ENCODE measurements at places on chromosomes 6 and 20.

GRCh38 chr6:36850021-36850420 is 10.8 kb upstream of the CPNE5 start:
- no peak for DNase-seq

GRCh38 chr20:32621071-32621890 is 36.1 kb upstream of the NOL4L start:
- no peak for DNase-seq

DNA sequence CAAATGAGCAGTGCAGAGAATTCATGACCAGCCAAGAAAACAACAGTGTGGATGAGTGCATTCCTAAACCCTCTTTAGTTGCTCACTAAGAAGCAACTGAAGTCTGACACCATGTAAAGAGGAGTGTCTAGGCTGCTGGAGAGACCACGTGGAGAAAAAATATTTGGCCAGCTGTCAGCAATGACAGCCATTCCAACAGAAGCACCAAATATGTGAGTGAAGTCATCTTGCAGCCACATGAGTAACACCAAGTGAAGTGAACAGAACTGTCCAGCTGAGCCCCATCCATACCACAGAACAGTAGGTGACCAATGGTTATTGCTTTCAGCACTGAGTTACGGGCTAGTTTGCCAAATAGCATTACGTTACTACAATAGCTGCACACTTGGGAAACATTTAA is 89.4 kb downstream of the TBXT start:
- peak; percentile 17 for DNase-seq

DNA sequence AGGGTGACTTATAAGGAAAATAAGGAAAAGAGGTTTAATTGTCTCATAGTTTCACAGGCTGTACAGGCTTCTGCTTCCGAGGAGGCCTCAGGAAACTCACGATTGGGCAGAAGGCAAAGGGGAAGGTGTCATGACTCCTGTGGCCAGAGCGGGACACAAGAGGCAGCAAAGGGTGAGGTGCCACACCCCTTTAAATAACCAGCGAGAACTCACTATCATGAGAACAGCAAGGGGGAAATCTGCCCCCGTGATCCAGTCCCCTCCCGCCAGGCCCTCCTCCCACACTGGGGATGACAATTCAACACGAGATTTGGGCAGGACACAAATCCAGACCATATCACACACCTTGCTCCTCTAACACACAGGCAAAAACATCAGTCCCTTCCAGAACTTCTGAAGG is 254.0 kb downstream of the DLL1 start:
- DNase-seq, result no peak

- no peak for DNase-seq
Observed at GRCh38 chr6:74939151-74939708, 266.6 kb downstream of the COL12A1 start.

- no peak for DNase-seq
Observed at GRCh38 chr6:162157167-162157870, 570.2 kb downstream of the PRKN start.

GRCh38 chr6:38715016-38715689 is at the start of gene DNAH8:
Gene DNAH8 (plus strand): TSS chr6:38715311. CDS start chr6:38722810, 7,499 bp downstream.
- no peak for DNase-seq

DNA sequence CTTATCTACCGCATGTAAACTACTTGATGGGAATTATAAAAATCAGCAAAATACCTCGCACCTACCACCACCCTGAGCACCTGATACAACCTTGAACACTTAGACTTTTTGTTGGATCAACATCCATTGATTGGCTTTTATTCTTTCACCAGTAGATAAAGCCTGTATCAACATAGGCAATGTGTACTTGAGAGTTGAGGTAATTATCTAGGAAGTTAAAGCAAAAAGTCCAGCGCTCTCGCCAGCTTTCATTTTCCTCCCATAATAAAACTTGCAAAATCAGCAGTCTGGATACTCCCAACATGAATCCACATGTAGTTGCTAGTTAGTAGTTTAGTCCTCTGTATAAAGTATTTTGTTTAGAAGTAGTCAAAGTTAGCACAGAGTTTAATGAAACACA is 132.0 kb upstream of the PRDM1 start:
- no peak for DNase-seq

DNA sequence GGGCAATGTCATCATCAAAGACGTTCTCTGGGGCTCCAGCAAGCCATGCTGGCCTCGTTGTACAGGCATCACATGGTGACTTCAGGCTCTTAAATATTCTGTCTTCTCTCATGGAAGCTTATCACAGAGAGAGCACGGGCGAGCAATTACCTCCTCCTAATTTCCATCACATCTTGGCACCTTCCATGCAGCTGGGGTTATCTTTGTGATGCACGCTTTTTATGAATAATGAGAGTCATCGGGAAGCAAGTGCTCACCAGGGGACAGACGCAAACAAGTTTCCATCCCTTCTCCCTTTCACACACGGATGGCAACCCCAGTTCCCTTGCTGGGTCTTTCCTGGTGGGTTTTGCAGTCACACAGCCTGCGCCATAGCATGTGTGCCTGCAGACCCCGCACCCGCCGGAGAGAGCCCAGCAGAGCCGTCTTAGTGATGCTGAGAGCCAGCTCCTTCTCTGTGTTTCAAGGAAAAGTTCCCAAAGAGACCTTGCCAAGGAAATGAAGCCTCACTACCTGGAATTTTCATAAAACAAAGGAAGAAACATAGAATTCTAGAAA is 116.3 kb upstream of the AFDN start:
- no peak for DNase-seq

DNA sequence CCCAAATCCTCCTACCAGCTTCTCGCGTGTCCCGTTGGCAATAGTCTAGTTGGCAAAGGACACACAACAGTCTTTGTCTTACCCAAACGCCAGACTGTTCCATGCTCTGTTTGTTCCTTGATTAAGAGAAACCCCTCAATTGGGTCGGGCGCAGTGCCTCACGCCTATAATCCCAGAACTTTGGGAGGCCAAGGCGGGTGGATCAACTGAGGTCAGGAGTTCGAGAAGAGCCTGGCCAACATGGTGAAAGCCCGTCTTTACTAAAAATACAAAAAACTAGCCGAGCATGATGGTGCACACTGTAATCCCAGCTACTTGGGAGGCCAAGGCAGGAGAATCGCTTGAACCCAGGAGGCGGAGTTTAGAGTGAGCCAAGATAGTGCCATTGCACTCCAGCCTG is 153.7 kb downstream of the GRM4 start:
- DNase-seq, result no peak

GRCh38 chr20:38601216-38602184 is at the start of gene ARHGAP40:
Gene ARHGAP40 (plus strand): TSS chr20:38601809.
- peak; percentile 6 for DNase-seq

GRCh38 chr20:62500237-62500864 is 24.6 kb upstream of the GATA5 start:
- peak; percentile 49 for DNase-seq

DNA sequence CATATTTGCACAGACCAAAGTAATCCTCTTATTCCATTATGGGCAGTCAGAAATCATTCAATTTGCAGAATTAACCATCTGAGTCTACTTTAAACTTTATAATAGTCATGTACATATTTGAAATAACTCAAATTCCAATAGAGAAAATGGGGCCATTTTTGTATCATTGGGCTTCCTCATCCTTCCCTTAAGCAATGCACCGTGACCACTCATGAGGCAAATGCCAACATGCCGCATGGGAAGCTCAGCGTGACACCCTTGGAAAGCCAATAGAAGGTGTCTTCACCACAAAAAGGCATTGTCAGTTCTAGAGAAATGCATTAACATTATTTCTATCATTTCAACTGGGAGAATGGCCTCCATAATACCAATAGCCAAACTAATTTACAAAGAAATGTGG is 38.5 kb downstream of the SIM1 start:
- DNase-seq, result no peak

- DNase-seq, result no peak
Observed at GRCh38 chr6:17908831-17909230, 78.6 kb downstream of the KIF13A start.

DNA sequence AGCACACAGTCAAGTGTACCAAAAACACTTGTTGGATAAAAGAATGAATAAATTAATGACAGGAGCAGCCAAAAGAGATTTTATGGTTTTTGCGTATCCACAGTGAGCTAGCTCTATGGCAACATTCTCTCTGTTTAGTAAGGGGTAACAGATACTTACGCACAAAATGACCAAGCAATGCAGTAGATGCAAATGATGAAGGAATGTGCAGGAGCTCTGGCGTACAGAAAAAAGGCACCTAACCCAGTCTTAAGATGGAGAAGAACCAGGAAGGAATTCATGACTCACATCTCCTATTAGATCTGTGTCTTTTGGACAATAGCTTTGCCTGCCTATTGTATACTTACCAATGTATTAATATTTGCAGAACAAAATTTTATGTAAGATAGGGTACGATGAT is 191.9 kb upstream of the PREP start:
- no peak for DNase-seq

DNA sequence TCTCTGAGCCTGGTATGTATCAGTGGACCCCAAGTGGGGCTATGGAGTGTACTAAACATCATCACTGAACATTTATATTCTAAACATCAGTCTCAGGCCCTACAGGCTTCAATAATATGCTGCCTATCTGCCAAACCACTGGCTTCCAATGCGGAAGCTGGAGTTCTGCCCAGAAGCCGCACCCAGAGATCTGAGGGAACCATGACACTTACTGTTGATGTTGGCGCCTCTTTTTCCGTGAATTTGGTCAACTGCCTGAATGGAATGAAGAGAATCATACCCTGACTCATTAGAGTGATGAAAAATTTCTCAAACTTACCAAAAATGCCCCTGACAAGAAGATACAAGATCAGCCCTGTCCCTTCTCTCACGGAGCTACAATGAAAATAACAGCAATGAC is 66.2 kb downstream of the SLC22A23 start:
- DNase-seq, result no peak

DNA sequence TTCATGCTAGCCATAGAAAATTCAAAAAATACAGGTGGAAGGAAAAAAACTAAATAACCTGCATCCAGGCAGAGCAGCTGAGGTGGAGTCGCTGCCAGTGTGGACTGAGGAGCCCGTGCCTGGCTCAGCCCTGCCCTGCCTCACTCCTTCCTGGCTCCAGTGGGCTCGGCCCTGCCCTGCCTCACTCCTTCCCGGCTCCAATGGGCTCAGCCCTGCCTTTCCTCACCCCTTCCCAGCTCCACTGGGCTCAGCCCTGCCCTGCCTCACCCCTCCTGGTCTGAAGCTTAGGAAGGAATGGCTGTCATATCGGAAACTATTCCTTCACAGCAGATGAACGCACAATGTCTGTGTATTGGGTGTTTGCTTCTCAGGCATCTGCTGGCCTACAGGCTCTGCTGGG is 142.1 kb downstream of the SMOC2 start:
- no peak for DNase-seq

- DNase-seq, result no peak
Observed at GRCh38 chr6:140124498-140124897, 750.0 kb upstream of the CITED2 start.

DNA sequence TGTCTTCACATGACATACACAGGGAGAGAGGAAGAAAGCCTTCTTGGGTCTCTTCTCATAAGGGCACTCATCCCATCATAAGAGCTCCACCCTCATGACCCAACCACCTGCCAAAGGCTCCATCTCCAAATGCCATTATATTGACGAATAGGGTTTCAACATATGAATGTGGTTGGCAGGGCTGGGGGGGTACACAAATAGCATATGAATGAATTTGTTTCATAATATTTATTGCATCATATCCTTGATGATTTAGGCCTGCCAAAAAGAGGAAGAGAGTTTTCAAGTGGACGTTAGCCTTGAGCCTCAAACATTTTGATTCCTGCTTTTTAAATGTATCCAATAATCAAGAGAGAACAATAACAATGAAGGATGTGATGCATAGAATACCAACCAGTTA is 26.2 kb upstream of the OPRM1 start:
- no peak for DNase-seq

DNA sequence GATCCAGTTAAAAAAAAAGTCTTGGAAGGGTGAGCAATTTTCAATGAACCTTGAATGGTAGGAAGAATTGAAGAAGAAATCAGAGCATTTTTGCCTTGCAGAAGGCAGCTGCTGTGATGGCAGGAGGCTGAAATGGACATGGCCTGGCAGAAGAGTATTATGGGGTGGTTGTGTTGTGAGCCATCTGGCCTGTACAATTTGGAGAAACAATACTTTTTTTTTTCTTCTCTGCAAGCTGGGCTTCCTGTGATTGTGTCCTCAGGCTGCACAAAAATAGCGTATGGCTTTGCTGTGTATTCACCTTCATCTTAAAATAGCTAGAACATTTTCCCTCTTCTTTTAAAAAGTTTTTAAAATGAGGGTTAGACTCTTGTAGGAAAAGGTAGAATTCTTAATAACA is 21.4 kb downstream of the SYCP2L start:
- no peak for DNase-seq

DNA sequence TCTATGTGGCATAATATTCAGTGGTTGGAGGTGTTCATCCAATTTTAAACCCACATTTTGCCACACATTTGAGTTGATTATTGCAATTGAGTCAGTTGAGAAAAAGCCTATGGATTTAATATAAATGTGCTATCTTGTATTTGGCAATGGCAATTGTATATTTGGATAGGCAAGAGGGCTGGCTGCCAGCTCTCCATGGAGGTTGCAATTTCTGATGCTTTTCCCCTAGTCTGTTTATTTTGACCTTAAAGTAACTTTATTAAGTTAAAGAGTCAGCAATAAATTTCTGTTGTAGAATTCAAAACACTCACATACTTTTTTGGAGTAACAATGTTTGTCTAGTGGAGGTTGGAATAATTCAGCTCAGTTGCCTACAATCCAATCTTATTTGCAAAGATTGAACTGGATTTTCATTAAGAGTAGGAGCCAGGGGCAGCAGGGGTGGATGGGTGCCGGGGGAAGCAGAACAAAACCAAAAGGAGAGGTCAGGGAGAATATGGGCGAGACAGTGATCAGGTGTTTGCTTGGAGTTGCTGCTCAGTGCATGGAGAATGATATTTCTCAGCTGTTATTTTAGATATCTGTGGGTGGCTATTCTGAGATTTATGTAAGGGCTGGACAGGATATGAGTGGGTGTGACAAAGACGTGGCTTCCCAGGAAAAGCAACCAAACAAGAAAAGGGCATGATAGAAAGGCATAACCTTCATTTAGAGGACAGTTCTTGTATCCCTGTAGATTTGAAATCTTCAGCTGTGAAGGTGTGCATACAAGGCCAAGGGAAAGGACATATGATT is 163.0 kb downstream of the HDGFL1 start:
- no peak for DNase-seq

DNA sequence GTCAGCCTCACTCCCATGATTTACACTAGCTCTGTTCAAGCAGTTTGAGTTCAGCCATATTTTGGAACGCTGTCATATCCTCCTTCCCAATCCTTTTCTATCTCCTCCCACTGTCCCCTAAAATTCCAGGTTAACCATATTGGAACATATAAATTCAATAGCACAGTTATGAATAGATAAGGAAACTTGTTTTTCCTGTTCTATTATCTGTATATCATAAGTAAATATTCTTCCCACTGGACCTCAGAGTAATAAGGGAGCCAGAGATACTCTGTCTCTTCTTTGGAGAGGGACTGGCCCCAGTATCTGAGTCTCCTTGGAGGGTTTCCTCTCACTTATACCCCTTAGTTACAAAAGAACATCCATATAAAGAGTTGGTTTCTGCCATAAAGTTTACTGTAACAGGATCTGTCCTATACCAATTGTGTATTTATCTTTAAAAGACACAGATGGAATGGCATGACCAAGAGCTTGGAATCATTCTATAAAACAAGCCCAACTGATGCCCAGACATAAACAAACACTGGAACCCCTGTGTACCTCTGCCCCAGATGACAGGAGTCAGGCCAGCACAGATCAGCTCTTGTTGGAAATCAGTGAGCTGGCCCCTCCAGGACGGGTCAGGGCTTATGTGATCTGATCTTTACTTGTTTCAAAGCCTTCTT is 67.1 kb downstream of the EPB41L2 start:
- no peak for DNase-seq

GRCh38 chr6:132456700-132457143 is 55.4 kb upstream of the MOXD1 start:
- peak; percentile 67 for DNase-seq

- no peak for DNase-seq
Observed at GRCh38 chr6:9139746-9140145, 704.4 kb upstream of the SLC35B3 start.
